ENCODE measurements at places on chromosomes 12 and 14.

GRCh38 chr12:47814539-47815170 lies 5.0 kb downstream of the HDAC7 start:
- no peak for DNase-seq

- DNase-seq: no peak
These were observed 84.1 kb upstream of the SLC38A2 start for GRCh38 chr12:46456356-46457334.

GRCh38 chr14:93715279-93715927 lies 72.9 kb downstream of the PRIMA1 start:
- DNase-seq: no peak

- peak; percentile 93 for DNase-seq
These were observed 9.7 kb downstream of the CKB start for GRCh38 chr14:103512701-103513611.

- no peak for DNase-seq
These were observed 7.6 kb downstream of the KRAS start for GRCh38 chr12:25242981-25243679.

DNA sequence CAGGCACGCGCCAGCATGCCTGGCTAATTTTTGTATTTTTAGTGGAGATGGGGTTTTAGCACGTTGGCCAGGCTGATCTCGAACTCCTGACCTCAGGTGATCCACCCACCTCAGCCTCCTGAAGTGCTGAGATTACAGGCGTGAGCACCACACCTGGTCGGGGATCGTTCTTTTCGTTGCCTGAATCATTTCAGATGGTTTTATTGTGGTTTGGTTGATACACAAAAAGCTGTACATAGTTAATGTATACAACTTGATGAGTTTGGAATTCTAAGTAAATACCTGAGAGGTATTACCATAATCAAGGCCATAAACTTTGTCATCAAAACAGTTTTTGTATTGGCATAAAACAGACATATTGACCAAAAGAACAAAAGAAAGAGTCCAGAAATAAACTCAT lies 63.3 kb downstream of the RIC8B start:
- DNase-seq: no peak

- no peak for DNase-seq
These were observed 2.0 kb upstream of the SPTLC2 start for GRCh38 chr14:77618381-77618970.

- no peak for DNase-seq
These were observed 100.7 kb downstream of the TTC7B start for GRCh38 chr14:90715495-90715894.

- DNase-seq: peak; percentile 41
These were observed 5.2 kb upstream of the HSP90B1 start for GRCh38 chr12:103924761-103925641.

DNA sequence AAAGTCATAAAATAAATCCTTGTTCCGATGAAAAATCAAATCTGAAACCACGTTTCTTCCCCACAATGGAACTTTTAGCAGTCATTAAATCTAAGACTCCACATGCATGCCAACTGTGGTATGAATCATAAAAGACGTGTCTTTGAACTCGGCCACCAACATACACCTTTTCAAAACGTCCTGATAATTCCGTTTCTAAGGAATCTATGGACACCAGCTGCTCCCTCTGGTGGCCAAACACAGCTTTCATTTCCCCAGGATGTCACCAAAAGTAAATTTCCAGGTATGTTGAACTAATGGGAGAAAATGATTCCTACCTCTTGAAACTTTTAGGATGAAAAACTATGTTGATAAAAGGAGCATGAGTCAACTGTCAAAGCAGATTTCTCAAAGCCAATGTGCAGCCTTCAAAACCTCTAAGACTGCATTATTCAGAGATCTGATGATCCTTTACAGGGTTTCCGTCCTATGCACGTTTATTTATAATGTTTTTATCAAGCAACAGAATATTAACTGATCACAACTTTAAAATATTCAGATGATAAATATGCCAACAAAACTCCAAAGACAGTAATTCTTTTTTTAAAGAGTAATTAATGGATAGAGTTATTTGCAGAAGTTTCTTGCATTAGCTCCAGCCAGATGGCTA lies 96.2 kb downstream of the CIT start:
- peak; percentile 55 for DNase-seq

DNA sequence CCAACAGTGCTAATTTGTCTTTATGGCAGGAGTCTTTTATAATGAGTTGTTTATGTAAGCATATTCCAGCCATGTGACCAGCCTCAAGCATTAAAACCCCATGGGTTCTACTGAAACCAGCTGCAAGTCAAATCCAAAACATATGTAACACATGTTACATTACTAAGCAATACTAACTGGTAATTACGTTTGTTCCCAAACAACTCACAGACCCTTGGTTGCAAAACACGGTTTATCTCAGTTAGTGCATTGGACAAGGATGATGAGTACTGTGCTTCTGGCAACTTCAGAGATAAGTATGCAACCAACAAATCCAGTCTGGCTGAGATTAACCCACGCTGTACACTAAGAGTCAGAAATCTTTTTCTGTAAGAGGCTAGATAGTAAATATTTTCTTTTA lies 110.1 kb upstream of the FAR2 start:
- DNase-seq: peak; percentile 70

- DNase-seq: peak; percentile 47
These were observed 724 bp downstream of the LTB4R start for GRCh38 chr14:24311837-24312615.

- DNase-seq: no peak
These were observed 1.0 kb downstream of the RASAL1 start for GRCh38 chr12:113134521-113134951.

- DNase-seq: peak; percentile 33
These were observed 27.5 kb downstream of the AMN start for GRCh38 chr14:102949801-102950451.

DNA sequence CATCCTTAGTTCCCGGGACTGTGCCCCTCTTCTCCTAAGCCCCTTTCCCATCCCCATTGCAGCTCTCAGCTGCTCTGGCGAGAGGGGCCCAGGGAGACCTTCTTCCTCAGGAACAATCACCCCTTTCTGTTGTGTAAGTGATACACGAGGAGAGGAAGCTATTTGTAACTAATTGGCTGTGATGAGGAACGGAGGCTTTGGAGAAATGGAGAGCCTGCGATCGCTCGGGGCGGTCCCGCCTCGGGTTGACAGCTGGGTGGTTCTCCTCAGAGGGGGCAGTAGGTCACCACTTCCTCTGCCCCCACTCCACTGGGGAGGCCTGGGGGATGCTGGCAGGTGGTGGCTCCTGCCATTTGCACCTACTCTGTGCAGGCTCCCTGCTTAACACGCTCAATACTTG lies 6.6 kb upstream of the PGF start:
- no peak for DNase-seq

DNA sequence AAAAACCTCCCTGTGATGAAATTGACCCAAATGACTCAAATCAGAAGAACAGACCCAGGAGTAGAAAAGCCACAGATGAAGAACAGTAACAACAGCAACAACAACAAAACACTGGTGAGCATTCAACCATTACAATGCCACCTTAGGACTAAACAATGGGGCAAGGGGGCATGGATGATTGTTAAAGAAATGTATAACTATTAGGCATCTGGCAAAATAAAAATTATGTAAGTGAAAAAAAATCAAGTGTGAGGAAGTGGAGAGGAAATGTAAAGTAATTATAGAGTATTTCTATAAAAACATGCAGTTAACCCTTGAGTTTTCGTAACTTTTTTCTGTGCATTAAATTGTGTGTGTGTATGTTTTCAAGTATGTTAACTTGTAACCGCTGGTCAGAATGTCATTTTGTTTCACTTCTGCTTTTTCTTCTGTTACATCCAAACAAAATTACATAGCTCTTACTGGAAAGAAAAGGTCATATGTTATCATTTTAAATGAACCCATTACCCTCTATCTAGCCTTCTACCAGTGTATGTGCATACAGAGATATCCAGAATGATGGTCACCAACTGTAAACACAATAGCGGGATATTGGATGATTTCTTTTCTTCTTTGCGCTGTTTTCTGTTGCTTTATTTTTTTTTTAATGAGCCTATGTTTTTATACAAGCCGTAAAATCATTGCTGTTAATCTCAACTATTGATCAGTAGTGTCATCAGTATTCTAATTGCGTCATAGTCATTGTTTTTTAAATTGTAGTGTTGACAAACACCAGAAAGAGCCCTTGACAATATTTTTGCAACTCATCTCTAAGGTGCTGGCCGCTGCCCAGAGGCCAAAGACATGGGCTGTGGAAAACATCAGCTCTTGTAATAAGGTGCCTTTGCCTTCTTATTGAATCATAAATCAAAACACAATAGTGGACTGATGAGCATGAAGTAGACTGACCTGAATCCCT lies 170.6 kb downstream of the CRADD start:
- DNase-seq: no peak

GRCh38 chr14:61322011-61322798 lies 826 bp downstream of the PRKCH start:
- DNase-seq: no peak

- no peak for DNase-seq
These were observed 1.5 kb downstream of the FLVCR2 start for GRCh38 chr14:75579882-75580281.

DNA sequence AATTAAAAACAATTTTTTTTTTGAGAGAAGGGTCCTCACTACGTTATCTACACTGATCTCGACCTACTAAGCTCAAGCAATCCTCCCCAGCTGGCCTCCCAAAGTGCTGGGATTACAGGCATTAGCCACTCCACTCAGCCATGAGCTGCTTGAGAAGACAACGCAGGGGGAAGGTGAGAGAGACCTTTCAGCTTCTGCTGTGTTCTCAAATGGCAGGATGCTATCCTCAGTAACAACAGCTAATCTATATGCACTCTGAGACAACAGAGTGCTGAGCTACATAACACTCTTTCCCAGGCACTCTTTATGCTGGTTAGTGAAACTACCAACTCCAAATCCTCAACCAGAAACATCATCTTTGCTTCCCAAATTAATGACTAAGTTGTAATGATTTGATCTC lies 526.1 kb downstream of the CCER1 start:
- DNase-seq: no peak

DNA sequence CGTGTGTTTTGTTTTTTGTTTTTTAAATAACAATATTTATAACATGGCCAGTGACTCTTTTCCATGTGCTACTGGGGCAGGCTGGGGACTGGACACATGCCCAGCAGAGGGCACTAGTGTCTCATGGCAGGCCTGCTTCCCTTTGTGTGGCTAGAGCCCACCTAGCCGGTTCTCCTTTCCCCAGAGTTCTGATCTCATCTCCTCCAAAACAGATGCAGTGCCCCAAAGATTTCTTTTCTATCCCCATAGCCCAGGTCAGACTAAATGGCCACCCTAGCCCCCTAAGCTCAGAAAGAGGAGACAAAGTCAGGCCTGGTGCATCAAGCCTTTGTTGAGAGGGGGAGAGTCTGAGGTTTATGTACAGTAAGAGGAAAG lies 21.2 kb downstream of the PRPF40B start:
- peak; percentile 94 for DNase-seq

DNA sequence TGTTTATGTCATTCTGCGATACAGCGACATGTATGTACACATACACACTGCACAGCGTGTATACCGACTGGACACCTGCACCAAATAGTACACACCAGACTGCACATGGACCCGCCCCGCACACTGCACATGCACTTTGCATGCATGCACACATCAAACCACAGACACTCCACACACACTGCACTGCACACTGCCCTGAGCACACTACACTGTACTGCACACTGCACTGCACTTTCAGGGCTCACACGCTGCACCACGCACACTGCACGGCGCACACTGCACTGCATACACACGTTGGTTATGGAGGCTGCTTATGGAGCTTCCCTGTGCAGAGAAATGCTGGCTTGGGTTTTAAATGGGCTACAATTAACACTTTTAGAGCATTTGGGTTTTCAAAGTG lies 1.6 kb downstream of the PAPLN start:
- no peak for DNase-seq

DNA sequence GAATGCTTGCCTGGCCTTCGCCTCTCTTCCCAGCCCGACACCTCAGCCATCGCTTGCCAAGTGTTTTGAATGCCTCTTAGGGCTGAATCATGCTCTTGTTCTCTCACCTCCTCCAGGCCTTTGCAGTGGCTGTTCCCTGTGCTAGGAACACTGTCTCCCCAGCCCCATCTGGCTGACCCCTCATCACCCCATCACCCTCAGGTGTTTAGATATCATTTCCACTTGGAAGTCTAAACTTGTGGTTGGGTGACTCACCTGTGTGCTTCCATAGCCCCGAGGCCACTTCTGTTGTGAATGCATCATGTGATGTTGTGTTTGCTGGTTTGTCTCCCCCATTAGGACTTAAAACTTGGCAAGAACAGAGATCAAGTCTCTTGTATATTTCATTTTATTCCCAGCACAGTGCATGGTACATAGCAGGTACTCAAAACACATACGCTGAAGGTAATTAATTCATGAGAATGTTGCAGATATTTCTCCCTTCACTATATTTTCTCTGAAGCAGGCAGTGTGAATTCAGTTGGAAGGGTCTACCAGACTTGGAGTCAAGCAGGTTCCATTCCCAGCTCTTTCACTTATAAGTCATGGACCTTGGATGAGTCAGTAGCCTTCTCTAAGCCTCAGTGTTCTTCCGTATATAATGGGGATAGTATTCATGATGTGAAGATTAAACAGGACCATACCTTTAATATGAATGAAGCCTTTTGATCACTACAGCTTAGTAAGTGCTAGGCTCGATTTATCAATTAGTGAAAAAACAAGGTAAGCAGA lies 67.8 kb downstream of the HRK start:
- no peak for DNase-seq

DNA sequence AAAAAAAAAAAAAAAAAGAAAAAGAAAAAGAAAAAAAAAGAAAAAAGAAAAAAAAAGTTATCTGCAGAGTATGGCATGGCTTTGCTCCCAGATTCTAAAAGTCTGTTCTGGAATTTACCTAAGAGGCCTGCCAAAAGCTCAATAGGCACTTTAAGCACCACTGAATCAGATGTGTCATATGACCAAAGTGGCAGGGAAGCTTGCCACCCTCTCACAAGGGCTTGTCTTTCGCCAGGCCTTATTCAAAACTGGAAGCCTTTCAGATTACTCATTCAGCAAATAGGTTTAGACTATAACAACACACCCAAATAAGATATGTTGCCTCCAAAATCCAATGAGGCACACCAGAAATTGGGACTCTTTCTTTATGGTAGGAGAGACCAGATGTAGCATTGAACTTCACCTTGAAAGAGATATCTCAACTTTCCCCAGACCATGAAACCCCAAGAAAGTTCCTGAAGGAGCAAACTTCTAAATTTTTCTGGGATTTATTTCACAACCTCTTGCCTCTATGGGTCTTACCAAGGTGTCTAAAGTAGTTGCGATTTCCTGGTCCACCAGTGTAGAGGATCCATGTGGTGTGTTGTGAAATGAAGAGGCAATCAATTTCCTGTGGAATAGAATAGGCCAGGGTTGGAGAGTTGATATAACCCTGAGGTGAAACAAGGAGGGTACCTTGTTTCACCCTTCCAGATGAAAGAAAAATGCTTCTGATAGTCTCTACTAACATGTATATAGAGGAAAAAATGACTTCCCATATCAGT lies 218.8 kb downstream of the DAD1 start:
- peak; percentile 19 for DNase-seq
